ENCODE measurements at places on chromosomes 4 and X.

DNA sequence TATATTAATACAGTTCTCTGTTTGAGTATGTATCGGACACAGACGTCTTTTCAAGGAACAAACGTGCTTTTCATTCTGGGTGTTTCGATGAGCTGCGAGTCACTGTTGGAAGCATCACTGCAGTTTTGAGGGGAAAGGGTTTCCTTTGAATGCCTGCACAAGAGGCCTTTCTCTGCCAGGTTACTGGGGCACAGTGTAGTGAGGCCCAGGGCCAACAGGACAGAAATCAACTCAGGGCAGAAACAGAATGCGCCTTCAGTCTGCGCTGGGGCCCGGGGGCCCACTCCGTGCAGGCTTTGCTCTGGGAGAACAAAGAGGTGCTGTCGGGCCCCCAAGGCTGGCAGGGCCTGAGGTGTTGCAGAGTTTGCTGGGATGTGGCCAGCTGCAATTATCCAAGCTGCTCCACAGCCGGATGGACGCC, 2.3 kb upstream of the PPP2R3B start:
- no peak for DNase-seq

DNA sequence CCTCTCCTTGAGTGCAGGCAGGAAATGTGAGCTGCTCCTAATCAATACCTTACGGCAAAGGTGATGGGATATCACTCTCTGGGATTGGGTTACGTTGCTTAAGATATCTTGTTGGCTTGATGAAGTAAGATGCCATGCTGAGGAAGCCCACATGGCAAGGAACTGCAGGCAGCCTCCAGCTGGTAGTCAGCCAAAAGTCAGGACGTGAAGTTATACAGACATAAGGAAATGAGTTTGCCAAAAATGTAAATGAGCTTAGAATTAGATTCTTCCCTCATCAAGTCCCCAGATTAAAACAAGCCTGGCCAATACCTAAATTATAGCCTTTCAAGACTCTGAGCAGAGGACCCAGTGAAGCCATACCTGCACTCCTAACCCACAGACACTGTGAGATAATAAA, 155.0 kb downstream of the QDPR start:
- DNase-seq, result no peak

GRCh38 chrX:39017716-39018115, 216.5 kb downstream of the MID1IP1 start:
- no peak for DNase-seq

GRCh38 chr4:101259876-101260275, 87.5 kb downstream of the PPP3CA start:
- no peak for DNase-seq

DNA sequence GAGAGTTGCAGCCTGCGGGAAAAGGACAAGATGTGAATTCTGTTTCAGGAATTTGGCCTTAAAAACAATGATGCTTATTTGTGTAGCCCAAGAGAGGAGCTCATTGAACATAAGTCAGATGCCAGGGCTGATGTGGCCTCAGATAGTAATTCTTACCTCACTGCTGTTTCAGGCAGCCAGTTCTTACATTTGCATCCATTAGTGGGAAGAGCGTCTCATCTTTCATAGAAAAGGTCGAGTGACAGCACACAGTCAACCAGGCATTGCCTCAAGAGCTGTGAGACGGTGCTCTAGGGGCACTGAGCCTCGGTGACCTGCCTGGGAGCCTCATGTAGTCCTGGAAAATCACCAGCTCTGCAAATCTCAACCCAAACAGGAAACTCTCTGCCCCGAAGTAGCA, 174.9 kb upstream of the FRG1 start:
- no peak for DNase-seq

DNA sequence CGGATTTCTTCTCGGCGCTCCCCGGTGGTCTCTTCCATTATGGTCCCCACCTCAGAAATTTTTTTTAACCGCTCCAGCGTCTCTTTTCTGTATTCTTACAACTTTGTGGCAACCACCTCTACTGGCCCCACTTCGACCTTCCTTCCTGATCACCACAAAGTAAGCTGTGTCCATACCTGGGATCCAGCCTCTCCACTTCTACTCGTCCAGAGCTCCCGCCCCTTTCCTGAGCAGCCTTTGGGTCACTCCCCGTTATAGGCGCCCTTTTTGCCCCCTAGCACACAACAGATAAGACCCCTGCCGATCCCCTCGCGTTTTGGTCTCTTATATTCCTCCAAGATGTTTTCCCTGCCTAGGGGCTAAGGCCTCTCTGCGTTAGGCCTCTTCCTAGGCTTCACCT, 557 bp downstream of the PIGG start:
- peak; percentile 4 for DNase-seq

- no peak for DNase-seq
Observed at GRCh38 chr4:141311246-141312204, 90.8 kb downstream of the ZNF330 start.

DNA sequence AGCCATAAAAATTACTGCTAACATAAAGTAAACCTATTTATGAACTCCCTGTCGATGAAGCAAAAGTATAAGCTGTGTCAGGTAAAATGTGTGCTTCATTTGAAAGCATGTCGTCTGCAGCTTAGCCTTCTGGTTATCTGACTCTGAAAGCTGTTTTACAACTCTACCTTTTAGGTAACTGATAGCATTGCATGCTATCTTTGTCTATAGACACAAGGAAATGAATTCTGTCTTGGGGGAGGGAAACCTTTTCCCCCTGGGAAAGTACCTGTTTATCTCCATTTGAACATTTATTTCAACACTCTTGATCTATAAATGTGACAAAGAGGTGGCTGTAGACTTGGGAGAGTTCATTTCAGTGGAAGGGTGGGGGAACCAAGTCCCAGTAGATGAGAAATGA, 51.4 kb downstream of the RAB40A start:
- no peak for DNase-seq

DNA sequence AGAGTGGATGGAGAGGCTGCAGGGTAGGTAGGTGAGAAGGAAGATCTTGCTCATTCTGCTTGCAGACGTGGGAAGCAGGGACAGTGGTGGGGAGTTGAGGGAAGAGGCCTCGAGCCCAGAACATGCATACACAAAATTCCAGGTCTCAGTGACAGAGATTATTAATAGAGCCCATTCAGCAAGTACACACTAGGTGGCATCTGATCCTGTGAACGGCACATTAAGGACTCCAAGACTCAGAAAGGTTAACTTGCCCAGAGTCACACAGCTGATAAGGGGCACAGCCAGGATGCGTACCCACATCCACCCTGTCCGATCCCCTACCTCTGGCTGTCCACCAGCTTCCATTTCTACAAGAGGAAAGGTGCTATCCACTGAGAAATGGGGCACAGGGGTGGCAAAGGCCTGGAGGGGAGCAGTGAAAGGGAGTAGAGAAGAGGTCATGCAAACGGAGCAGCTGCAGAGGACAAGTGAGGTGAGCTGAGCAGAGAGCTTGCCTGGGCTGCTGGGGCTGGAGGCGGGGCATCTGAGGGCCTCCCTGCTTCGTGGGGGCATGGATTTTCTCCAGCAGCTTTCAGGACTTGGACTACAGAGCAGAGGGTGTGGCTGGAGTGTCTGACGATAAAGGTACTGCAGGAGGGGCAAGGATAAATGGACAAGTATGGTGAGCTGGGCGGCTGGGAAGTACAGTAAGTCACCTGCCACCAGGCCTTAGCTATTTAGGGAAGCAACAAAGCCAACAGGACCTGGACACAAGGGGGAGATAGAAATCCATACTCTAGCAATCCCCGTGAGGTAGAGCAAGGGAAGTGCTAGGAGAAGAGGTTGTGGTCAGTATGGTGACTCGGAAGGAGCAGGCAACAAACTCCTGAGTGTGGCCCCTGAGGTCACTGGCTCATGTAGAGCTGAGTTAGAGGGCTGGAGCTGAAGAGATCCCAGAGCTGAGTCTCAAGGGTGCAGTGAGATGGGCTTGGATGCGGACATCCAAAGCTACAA, 11.2 kb downstream of the IDS start:
- no peak for DNase-seq

- DNase-seq, result no peak
Observed at GRCh38 chr4:153413842-153414241, 52.3 kb upstream of the TMEM131L start.

- DNase-seq, result no peak
Observed at GRCh38 chrX:148185631-148186030, 204.5 kb downstream of the FMR1NB start.

GRCh38 chr4:3091464-3091863, 17.0 kb downstream of the HTT start:
- no peak for DNase-seq

DNA sequence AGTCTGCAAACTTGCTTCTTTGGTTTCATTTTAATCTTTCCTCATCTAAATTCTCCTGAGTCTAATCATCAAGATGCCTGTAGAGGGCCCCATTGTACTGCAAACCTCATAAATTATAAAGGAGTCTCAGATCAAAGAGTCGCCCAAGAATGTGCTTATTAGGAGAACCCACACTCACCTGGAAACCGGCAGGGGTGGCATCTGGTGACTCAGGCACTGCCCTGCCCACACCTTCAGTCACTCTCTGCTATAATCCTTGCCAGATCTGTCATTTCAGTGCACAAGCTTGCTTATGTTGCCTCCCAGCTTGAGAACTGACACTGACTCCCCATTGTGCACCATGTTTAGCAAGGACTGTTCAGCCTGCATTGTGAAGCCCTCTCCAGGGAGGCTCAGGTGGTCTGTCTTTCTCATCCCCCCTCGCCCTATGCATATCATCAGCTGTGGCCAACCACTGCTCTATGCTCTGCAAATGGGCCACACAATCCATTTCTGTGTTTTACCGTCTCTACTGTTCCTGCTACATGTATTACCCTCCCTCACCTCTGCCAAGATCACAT, 12.4 kb downstream of the EPGN start:
- DNase-seq, result peak; percentile 67

DNA sequence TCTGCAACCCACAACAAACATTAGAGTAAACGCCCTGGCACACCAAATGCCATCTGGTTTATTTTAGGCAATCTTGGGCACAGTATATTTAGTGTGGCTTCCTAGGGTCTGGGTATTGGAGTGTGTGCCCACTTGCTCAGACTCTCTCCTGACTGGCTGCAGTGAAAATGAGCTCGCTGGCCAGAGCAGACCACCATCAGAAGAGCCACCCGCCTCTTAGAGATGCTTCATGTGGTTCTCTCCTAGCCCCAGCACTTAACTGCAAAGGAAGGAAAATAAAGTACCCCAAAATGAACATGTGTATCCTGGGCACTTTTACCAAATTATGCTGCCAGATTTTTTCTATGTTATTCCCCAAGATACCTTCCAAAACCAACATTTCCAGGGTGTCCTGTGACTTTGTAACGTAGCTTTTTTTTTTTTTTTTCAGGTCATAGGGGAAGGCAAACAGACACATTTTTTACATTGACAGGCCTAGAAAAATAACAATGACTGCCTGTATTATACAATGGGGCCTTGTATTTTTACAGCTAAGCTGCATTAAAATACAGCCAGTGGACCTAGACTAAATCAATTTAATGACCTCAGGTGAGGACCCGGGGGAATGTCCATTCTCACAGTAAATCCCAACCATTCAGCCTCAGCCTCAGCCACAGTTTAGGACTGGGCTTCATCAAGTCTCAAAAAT, 193.7 kb downstream of the RASL11B start:
- DNase-seq, result no peak

- DNase-seq, result peak; percentile 36
Observed at GRCh38 chrX:47093248-47093647, 15.0 kb downstream of the RGN start.

GRCh38 chr4:183632689-183633088, 26.3 kb downstream of the RWDD4 start:
- no peak for DNase-seq

DNA sequence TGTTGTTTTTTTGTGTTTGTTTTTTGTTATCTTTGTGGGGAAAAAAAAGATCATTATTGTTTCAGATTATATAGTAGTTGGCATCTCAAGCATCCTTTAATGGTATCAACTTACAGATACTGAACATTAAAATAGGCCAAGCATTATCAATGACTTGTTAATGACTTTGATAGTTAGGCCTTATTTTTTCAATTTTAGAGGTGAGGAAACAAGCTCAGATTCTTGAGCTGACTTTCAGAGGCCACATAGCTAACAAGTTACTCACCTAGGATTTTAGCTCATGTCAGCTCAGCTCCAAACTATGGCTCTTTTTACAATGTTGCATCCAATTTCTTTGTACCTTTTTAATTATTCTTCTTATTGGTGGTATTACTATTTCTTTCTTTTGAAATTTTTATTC, 471 bp upstream of the PLAC8 start:
- DNase-seq, result peak; percentile 74

GRCh38 chr4:21512353-21512752, 436.2 kb downstream of the KCNIP4 start:
- peak; percentile 39 for DNase-seq

DNA sequence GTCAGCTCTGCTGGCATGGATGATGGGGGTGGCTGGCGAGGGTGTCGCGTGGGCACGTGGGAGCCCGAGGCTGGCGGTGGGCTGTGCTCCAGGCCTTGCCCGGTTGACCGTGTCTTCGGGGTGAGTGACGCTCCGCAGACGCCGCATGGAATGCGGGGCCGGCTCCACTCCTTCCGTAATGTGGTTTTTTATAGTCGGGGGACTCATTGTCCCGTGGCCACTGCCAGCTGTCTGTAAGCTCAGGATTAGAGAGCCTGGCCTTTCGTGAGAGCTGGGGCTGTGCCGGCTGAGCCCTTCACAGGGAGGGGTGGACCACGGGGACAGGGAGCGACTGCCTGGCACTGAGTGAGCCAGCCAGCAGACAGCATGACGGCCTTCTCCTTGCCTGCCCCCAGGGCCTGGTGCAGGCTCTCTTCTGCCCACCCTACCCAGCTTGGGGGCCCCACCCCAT, 20.4 kb downstream of the DOK7 start:
- peak; percentile 75 for DNase-seq

DNA sequence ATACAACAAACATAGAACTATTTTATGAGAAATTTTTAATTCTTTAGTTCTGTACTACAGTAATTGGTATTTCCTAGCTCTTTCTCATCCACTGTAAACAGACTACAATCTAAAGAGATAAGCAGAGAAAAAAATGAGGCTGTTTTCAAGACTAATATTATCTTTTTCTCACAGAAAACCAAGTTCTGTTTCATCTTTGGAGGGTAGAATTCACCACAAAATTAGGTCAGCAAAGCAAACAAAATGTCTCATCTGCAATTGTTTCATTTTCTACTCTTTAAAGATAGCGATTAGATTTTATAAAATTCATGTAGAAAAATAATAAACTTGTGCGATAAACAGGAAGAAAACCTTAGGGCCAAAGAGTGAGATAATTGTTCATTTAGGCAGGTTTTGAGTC, 10.8 kb downstream of the APOO start:
- DNase-seq, result no peak

GRCh38 chr4:15648600-15648999, 6.6 kb downstream of the FBXL5 start:
- no peak for DNase-seq
